Calu3 (cell line): ENCODE measurements at places on chromosomes 4 and X.

GRCh38 chr4:148827781-148828180 is 385.6 kb upstream of the NR3C2 start:
- no peak for DNase-seq

DNA sequence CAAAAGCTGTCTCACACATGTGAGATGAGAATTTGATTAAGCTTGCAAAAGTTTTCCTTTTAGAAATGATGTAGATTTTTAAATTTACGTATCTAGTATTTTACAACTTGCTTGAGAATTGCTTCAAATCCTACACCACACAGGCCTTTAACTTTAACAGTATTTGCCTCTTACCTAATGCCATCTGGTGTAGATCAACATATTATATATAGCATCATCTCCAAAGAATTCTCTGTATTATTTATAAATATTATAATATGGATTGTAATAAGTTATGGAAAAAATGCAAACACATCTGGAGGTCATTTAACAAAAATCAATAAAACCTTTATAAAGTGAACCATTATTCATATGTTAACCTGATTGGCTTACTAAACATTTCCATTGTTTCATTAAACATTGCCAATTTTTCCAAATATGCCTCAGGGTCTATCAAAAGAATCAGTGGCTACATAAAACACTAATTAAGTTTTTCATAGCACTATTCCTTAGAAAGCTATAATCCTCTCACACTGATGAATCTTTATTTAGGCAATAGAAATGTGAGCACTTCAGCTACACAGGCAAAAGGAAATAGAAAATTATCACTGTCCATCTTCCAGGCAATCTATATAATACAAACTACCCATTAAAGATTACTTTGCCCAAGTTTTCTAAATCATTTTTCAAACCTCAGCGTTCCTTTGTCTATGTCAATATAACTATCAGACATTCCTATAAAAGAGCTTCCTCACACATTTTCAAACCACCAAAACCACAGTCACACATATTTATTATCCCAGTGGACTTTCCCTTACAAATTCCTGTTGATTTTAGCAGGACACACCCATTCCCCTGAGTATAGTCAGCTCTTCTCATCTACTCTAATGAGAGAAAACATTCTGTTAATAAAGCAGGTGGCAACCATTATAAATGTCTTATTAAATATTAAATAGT is 83.5 kb upstream of the INTU start:
- no peak for DNase-seq

GRCh38 chr4:53040459-53040815 is 178.3 kb downstream of the RASL11B start:
- no peak for DNase-seq

GRCh38 chr4:14348506-14348905 is 653.8 kb upstream of the CPEB2 start:
- no peak for DNase-seq

GRCh38 chr4:2388429-2389182 is 29.8 kb downstream of the ZFYVE28 start:
- no peak for DNase-seq

DNA sequence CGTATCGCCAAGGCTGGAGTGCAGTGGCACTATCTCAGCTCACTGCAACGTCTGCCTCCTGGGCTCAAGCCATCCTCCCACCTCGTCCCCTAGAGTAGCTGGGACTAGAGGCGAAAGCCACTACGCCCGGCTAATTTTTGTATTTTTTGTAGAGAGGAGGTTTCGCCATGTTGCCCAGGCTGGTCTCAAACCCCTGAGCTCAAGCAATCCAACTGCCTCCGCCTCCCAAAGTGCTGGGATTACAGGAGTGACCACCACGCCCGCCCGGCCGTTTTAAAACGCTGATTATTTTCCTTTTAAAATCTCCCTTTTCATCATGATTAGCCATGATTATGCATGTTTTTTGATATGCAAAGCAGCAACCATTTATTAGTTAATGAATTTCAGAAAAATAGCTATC is 2.2 kb downstream of the N4BP2 start:
- DNase-seq, result no peak

DNA sequence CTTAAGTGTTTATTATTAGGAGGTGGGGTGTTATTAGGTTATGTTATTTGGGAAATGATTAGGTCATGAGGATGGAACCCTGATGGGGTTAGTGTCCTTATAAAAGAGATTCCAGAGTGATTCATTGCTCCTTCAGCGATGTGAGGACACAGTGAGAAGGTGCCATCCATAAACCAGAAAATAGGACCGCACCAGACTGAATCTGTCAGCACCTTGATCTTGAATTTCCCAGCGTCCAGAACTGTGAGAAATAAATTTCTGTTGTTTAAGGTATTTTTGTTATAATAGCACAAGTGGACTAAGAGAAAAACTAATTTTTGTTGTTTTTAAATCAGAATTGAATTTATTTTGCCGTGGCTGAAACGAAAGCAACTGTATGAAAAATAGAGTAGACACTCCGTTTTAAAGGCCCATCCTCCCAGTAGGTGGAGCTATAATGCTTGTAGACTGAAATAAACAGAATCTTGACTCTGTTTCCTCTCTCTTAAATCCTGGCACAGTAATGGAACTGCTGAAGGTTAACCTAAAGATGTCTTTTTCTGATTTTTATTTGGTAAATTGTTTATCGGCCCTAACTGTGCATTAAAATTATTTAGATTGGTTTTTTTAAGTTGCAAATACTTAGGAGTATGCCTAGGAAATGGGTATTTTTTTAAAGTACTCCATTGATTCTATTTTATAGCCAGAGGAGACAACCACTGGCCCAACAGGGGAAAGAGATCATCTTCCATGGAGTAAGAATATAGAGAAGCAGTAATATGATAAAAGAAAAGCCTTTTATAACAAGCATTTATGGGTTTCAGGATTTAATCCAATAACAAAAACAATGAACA is 133.2 kb upstream of the ADAMTS3 start:
- DNase-seq, result peak; percentile 28

DNA sequence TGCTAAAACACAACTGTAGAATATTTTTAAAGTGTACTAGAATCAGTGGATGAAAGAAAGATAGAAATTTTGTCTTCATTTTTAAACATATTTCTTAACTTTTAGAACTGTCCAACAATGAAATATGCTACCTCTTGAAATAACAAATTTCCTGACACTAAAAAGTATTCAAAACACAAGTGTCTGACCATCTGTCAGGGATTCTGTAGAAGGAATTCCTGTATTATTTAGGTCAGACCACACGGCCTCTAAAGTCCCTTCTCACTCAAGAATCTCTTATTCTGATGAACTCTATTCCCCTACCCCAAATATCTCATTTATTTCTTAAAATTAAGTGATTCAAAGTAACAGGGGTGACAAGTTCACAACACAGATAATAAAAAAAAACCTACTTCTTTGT is 99.1 kb downstream of the MAML3 start:
- DNase-seq, result no peak

GRCh38 chrX:79107891-79108718 is 36.4 kb upstream of the GPR174 start:
- DNase-seq, result no peak

GRCh38 chr4:56654238-56654632 is 26.9 kb downstream of the HOPX start:
- DNase-seq, result no peak
